IMR-90 (cell line): ENCODE measurements at places on chromosomes 3 and 15. TPM values are rescaled to one million over a fixed set of nuclear protein-coding genes. Genes with fewer than 3 reads are reported as not detected.

The DNAH12 gene
- under 0.01 TPM in 2 replicates for total RNA-seq

The WDR93 gene
- not detected in 2 replicates for total RNA-seq

The SH2D7 gene
- not detected in 2 replicates for total RNA-seq

The COL6A6 gene
- total RNA-seq = not detected in 2 replicates

The SPESP1 gene
- 3.0 and 3.3 TPM in 2 replicates for total RNA-seq

The CRTAP gene
- 86.9 and 108 TPM in 2 replicates for total RNA-seq

The NRG4 gene
- not detected in 2 replicates for total RNA-seq

The BCHE gene
- total RNA-seq = 1.6 and 1.9 TPM in 2 replicates

The DYNLT2B gene
- 2.2 and 4.2 TPM in 2 replicates for total RNA-seq

The PRR20G gene
- total RNA-seq = not detected in 2 replicates
